ENCODE measurements at places on chromosomes 7 and 10.

DNA sequence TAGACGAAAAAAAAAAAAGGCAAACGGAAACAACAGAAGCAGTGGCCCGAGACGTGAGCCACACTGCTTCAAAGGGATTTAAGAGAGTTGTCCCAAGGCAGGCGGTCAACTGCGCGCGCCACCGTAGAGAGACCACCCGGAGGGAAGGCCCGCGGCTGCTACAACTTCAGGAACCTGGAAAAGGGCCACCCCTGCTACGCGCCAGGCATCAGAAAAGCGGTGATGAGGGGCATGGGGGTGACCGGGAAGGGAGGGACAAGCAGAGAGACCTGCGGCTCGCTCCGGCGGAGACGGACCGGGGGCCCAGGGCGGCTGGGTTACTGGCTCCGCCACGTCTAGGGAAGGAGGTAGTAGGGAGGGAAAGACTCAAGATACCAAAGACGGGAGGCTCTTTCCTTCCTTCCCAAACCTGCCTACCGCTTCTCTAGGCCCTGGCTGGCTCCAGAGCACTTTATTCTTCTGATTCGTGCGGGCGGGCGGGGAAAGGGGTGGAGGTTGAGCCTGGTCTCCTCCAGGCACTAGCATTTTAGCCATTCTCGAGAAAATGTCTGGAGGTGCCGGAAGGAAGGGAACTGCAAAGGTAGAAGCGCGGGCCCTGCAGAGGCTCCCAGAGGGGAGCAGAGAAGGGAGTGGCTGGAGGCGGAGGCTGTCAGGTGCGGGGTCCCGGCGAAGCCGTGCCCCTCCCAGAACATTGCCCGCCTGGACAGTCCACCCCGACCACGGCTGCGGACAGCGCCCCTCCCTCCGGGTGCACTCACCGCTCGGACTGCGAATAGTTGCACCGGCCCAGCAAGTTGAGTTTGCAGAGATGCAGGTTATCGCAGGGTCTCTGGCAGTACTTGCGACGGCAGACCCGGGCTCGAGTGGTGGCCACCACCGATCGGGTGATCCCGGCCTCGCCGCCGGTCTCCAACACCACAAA lies 993 bp downstream of the ZC3HAV1 start:
- DNase-seq, result no peak

- peak; percentile 33 for DNase-seq
These were observed 343.7 kb upstream of the SEMA3A start for GRCh38 chr7:84538268-84538667.

GRCh38 chr7:139992353-139993044 lies 70.3 kb downstream of the PARP12 start:
- no peak for DNase-seq

GRCh38 chr7:22874904-22875303 lies 52.3 kb upstream of the TOMM7 start:
- DNase-seq, result no peak

- no peak for DNase-seq
These were observed 130.9 kb downstream of the TES start for GRCh38 chr7:116340943-116341907.

GRCh38 chr10:116241642-116242410 lies 31.2 kb downstream of the GFRA1 start:
- DNase-seq, result no peak

GRCh38 chr7:70785427-70785826 lies 346.5 kb upstream of the GALNT17 start:
- DNase-seq, result no peak

DNA sequence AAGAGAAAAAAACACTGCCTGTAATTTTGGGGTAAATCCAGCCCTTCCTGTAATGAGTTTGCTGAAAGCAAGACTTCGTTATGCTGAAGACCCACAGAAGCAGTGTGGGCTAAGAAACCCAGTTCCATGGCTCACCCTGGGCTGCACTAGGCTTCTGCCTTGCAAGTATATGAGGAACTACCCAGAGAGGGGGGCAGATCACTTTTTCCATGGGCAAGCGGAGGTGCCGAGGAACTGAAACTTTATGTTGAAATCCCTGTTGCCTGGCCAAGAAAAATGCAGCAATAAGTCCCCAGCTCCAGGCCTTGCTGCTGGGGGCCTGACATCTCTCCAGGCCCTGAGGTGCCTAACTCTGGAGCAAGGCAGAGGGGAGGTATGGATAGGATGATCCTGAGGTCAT lies 8.5 kb downstream of the RASSF4 start:
- no peak for DNase-seq

GRCh38 chr7:106895246-106895864 lies 30.3 kb downstream of the PIK3CG start:
- no peak for DNase-seq

DNA sequence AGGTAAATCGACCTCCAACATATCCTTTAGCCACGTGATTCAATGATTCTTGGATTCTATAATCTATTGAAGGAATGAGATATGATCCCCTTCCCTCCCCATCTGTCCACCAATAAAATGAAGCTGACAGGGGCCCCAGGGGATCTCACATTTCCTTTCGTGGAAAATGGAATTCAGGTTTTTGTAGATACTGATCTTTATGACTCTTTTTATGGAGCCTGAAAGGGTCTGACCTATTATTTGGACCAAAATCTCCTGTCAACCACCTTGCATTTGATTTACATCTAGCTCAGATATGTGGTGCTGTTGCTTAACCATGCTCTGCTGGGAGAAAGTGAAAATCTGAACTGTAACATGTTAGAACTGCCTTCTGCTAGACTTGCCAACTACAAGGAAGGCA lies 234.0 kb upstream of the CXCL12 start:
- DNase-seq, result no peak

GRCh38 chr10:35191523-35191922 lies 64.9 kb downstream of the CREM start:
- no peak for DNase-seq

DNA sequence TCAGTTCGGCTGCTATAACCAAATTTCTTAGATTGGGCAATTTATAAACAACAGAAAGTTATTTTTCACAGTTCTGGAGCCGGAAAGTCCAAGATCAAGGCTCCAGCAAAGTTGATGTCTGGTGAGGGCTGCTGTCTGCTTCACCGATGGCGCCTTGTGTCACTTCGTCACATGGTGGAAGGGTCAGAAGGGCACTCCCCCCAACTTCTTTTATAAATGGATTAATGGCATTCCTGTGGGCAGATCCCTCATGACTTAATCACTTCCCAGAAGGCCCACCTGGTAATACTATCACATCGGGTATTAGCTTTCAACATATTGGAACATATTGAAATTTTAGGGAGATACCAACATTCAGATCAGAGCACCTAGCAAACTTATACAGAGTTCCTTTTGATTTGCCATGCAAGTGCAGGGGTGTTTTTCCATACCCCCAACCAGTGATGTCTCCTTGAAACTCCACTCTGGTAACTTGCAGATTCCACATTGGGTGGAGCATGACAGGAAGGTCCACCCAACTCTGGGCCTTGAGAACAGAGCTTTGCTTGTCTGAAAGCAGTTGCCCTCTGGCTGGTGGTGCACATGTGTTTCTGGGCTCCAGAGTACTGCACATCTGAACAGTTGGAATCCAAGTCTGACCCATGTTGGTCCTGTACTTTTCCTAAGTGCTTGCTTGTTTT lies 85.1 kb upstream of the KMT2E start:
- no peak for DNase-seq

DNA sequence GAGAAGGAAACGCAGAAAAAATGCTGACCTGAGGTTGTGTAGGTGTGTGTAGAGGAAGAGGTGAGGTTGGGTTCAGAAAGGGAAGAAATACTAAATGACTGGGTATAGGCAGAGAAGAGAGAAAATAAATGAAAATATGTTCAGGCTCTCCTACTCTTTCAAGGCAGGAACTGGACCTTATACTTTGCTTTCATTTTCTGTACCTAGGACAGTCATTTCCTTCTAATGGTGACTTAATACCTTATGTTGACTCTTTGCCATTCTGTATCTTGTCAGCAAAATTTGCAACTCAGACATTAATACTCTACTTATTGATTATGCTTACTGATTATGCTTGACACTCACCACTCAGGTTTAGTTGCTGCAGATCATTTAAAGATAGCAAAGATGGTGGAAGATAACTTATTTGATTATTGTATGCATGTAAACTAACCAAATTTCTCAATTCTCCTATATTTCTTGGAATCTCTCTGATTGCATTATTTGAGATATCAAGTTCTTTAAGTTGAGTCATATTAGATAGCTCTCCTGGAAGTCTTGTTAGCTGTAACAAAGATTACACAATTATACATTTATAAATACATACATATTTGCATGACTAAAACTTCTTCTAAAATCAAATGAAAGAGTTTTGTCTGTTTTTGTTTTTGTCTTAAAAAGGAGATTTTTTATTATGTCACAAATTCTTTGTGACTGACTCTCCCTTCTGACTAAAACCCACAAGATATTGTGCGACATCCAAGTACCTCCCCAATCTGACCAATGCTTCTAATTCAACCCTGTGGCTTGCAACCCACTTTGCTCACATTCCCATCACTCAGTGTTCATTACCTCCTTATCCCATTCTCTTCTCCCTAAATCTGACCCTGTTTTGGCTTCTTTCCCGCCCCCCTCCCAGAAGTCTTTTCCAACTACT lies 20.0 kb downstream of the LRRD1 start:
- peak; percentile 58 for DNase-seq

GRCh38 chr7:76302347-76303201 lies at the start of gene HSPB1:
Gene HSPB1, plus strand, starts transcription at chr7:76302673. Its CDS starts 40 bp downstream, at chr7:76302713.
- peak; percentile 83 for DNase-seq

DNA sequence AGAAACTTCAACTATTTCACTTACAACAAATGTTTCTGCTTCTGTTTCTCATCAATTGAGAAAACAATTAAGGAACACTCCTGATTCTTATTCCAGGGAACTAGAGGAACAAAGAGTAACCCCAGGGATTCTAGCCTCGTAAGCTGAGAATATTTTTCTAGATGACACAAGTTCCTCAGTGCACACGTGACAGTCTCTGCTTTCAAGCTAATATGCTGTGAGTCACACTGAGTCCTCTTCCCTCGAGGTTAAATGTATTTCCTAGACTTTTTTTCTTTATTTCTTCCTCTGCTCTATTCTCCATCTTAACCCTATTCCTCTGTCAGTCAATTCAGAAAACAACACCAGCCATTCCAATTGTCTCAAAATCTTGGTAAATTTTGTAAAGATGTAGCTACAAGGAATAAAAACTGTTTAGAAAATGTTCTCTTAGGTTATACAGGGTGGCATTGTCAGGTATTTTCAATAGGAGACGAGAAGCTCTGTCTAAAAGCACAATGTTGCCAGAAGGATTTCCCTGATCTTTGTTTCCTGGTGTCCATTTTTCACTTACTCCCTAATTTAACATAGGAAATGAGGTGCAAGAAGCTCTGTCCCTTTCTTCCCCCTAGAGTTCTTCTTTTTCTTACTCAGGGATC lies 5.8 kb upstream of the C1GALT1 start:
- DNase-seq, result peak; percentile 43

DNA sequence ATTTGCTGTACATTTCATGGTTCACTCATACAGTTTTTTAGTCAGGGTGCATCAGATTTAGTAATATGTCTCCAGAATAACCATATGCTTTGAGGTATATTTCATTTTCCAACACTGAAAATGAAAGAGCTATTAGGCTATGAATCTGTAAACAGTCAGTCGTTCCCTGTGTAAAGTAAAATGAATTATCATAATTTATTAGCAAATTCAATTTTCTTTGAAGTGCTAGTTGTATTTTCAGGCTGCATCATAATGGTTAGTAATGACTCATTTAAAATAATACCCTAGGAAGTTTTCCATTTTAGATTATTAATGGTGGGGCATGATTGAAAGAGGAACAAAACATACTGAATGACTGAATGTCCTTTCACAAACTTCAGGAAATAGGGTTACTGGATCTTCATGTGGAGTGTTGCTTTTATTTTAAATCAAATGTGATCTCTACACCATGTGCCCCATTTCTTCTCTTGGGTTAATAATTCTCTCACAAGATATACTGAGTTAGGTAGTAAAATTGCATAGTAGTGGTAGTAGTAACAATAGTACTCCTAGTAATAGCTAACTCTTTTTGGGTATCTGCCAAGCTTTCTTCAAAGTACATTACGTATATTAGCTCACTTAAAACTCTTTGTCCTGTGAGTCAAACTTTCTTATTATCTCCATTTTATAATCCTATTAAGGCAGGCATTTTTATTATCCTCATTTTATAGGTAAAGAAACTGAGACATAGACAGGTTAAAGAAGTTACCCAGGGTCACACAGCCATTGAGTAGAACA lies 476.5 kb downstream of the SUGCT start:
- DNase-seq, result no peak

DNA sequence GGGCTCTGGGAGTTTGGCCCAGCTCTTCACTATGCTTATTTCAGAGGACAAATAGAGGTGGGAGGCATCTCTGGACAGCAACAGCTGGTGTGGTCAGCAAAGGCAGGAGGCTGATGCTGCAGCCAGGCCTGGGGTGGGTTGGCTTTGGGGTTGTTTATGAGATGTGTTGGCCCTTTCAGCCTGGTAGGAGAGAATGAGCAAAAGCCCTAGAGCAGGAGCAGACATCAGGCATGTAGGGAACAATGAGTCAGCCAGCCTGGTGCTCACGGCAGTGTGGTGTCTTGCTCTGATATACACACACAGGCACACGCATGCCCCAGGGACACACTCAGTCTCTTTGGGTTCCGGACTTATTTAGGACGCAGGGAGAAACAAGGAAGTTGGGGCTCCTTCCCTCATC lies 157.1 kb downstream of the PRKCQ start:
- DNase-seq, result peak; percentile 38

GRCh38 chr7:156139633-156140032 lies 327.4 kb upstream of the SHH start:
- DNase-seq, result no peak

GRCh38 chr7:12638851-12639456 lies 48.5 kb upstream of the ARL4A start:
- no peak for DNase-seq

- DNase-seq, result peak; percentile 78
These were observed 9.1 kb upstream of the ZYX start for GRCh38 chr7:143372070-143372469.

- no peak for DNase-seq
These were observed 7.0 kb downstream of the HHEX start for GRCh38 chr10:92696606-92697383.

DNA sequence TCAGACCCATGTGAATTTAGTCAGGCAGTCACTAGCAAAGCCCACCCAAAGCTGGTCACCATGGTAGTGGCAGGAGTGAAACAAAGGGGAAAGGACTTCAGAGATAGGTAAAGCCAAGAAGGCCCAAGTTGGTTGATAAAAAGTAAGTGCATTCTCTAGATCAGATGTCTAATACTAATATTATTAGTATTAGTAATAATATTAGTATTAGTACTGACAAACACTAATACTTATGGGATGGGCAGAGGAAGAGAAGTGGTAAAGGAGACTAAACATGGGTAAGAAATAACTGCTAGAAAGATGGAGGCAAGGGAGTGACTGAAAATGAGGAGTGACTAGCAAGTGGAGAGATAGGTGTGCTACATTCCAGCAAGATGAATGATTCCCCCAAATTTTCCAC lies 46.6 kb upstream of the PHYHIPL start:
- no peak for DNase-seq

DNA sequence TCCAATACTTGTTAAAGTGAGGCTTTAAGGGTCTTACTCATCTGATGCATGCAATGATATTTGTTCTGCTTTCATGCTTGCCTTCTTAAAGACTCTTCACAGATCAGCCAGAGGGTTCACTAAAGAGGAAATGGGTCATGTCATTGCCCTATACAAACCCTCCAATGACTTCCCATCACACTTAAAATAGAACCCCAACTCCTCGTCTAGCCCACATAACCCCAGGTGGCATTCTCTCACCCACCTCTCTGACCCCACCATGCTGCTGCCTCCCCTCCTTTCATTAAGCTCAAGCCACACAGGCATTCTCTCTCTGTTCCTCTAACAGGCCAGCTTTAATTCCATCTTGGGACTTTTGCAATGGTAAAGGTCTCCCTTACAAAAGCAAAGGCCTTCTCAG lies 253.6 kb downstream of the GRID1 start:
- no peak for DNase-seq

- peak; percentile 59 for DNase-seq
These were observed 10.3 kb upstream of the GLI3 start for GRCh38 chr7:42247301-42247700.
